Bone marrow (tissue), 2 donors: ENCODE measurements at places on chromosomes 13 and 19.

GRCh38 chr19:39356073-39356472, 13.9 kb downstream of the SAMD4B start:
- DNase-seq = no peak

GRCh38 chr13:102138635-102139190, 263.1 kb downstream of the FGF14 start:
- DNase-seq = no peak

- no peak for DNase-seq
These were observed 31.2 kb downstream of the CYP4F2 start for GRCh38 chr19:15866636-15867035.

DNA sequence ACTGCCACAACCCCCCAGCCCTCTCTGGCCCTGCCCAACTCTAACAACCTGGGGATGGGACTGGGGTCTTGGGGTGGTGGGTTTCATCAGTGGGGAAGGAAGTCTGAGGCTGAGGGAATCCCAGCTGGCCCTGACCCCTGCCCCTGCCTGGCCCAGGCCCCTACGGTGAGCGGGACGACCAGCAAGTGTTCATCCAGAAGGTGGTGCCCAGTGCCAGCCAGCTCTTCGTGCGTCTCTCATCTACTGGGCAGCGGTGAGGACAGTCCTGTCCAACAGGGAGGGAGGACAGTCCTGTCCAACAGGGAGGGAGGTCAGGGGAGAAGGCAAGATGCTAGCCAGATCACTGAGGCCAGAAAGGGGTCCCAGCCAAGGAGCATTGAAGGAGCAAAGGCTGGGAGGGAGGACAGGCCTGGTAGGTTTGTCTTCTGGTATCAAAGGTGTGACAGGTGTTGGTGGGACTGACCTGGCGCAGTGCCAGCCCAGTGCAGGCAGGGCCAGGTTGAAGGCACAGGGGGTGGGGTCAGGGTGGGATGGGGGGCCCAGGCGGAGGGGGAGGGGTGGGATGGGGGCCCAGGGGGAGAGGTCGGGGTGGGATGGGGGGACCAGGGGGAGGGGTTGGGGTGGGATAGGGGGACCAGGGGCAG, 12.1 kb upstream of the LTBP4 start:
- DNase-seq = no peak

- DNase-seq = no peak
These were observed 3.7 kb upstream of the GP6 start for GRCh38 chr19:55041627-55042343.

DNA sequence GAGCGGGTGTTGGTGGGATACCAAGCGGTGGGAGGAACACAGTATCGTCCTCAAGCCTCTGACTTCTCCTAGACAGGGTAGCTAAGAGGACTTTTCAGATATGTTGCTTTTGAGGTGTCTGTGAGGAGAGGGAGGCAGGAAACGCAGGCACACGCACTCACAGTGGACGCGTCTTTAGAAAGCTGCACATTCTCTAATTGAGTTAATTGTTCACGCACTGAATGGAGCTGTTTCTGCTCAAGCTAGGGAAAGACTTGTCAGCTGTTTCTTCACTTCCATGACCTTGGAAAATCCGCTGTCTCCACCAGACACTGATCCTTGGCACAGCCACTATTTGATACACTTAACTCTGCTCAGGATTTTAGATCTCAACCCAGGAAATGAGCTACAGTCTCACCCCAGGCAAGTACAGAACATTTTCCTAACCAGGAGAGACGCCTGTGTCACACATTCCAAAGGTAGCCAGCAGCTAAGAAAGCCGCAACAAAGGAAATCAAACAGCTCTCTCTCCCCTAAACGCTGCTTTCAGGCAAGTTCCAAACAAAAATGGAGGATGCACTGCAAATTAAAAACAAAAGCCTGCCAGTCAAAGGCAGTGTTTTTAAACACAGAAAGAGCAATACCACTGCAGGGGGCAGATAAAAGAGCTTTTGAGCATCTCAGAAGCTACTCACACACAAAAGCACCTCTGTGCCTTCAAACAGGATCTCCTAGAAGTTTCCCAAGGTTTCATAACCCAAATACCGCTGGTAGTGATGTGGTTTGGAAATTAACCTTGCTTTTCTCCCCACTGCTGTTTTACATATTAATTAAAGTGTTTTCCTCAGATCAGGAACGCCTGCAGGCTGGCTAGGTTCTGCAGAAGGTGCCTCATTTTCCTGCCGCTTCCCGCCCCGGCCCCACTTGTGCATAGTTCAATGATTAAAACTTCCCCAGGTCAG, 57.3 kb downstream of the IRS2 start:
- no peak for DNase-seq

GRCh38 chr13:28499609-28500008, 4.7 kb upstream of the FLT1 start:
- DNase-seq = no peak

DNA sequence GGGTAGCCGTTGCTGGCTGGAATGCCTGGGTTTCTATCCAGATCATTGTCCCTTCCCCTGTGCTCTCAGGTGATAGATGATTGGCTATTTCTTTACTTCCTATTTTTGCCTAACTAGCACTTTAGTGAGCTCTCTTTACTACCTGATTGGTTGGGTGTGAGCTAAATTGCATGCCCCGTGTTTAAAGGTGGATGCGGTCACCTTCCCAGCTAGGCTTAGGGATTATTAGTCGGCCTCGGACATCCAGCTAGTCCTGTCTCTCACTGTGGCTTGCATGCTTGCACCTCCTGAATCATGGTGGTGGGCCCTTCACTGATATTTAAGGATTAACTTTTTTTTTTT, 10.1 kb downstream of the TTYH1 start:
- no peak for DNase-seq

GRCh38 chr13:99686157-99686572, 184.9 kb downstream of the TM9SF2 start:
- no peak for DNase-seq

- DNase-seq = no peak
These were observed 44.1 kb upstream of the RFXAP start for GRCh38 chr13:36774931-36775330.

DNA sequence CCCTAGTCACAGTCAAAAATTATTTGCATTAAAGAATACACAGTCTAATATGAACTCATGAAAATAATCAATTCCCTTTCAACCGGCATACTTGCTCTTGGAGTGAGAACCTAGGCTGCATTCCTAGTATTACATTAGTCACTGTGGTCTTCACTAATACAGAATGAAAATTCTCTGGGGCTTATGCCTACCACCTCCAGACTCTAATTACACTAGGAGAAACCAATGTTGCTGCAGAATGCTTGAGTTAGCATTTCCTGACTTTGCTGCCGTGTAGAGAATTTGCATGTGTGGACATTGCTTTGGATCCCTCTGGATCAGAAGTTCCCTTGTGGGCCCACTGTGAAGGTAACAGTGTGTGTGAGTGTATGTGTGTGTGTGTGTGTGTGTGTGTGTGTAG, 87.8 kb downstream of the CCNA1 start:
- no peak for DNase-seq

GRCh38 chr19:28313633-28314032, 899.3 kb downstream of the UQCRFS1 start:
- DNase-seq = no peak
